Mesothelial cell of epicardium (in vitro differentiated cells): ENCODE measurements at places on chromosomes 16 and 17.

GRCh38 chr16:20515688-20516090, 60.5 kb downstream of the ACSM2B start:
- no peak overlapping the region for H3K4me3 ChIP-seq
- no peaks in the 10 kb centered on the region for H3K36me3 ChIP-seq
- no peak for DNase-seq
- no peak overlapping the region for H3K27ac ChIP-seq
- no peaks in the 10 kb centered on the region for H3K4me1 ChIP-seq

DNA sequence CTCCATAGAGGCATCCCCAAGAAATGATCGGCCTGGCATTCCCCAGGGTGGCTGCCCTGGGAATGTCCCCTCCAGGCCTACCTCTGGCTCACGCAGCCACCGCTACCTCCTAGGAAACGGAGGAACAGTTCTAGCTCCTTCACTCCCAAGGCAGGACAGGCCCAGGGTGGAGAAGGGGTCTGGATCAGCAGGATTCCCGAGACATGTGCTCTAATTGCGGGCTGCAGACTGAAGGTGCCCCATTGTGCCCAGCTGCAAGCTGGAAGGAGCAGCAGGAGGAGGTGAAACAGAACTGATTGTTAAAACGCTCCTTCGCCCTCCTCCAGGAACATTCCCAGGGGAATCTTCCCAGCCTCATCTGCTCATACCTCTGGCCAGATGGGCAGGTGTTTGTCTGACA, 40.8 kb downstream of the SCNN1G start:
- no peak overlapping the region for H3K27ac ChIP-seq
- H3K4me3 ChIP-seq: no peak overlapping the region
- peaks cover 39% of the 10 kb centered on the region for H3K27me3 ChIP-seq
- H3K4me1 ChIP-seq: no peaks in the 10 kb centered on the region
- H3K36me3 ChIP-seq: no peaks in the 10 kb centered on the region
- DNase-seq: no peak

- peak; percentile 69 for DNase-seq
- H3K4me1 ChIP-seq: peaks cover 20% of the 10 kb centered on the region
- H3K4me3 ChIP-seq: peak overlapping the region; percentile 52
- no peaks in the 10 kb centered on the region for H3K36me3 ChIP-seq
- H3K27me3 ChIP-seq: peaks cover 25% of the 10 kb centered on the region
These were observed 16.0 kb downstream of the SOX8 start for GRCh38 chr16:997440-998051.

DNA sequence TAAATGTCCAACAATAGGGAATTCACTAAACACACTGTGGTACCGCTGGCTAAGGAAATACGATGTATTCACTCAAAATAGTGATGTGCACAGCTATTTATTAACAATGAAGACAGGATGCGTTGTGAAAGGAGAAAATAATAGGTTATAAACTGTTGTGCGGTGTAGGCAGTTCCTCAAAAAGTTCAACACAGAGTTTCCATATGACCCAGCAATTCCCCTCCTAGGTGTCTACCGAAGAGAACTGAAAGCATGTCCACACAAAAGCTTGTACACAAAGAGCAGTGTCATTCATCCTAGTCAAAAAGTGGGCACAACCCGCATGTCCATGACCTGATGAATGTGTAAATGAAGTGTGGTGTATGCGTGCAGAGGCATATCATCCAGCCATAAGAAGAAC, 1.2 kb upstream of the CES1 start:
- H3K4me1 ChIP-seq: peaks cover 5% of the 10 kb centered on the region
- H3K36me3 ChIP-seq: no peaks in the 10 kb centered on the region
- DNase-seq: no peak
- H3K27me3 ChIP-seq: peaks cover 14% of the 10 kb centered on the region
- H3K4me3 ChIP-seq: no peak overlapping the region
- H3K27ac ChIP-seq: no peak overlapping the region

GRCh38 chr17:39818358-39819000, 45.6 kb downstream of the IKZF3 start:
- H3K4me1 ChIP-seq: peaks cover 6% of the 10 kb centered on the region
- H3K4me3 ChIP-seq: no peak overlapping the region
- no peak for DNase-seq
- H3K36me3 ChIP-seq: peaks cover 6% of the 10 kb centered on the region
- no peak overlapping the region for H3K27ac ChIP-seq

DNA sequence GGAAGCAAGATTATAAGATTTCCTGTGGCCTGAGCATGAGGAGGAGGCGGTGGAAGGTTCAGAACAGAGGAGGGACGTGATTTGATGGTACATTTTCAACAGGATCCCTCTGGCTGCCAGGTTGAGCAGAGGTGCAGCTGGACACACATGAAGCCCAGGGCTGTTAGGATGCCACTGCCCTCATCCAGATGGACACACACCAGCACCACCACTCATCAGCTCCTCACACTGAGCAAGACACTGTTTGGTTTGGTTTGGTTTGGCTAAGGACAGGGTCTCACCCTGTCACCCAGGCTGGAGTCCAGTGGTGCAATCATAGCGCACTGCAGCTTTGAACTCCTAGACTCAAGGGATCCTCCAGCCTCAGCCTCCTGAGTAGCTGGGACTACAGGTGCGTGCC, 402.6 kb upstream of the C16orf82 start:
- no peaks in the 10 kb centered on the region for H3K36me3 ChIP-seq
- H3K4me1 ChIP-seq: peaks cover 10% of the 10 kb centered on the region
- peaks cover 22% of the 10 kb centered on the region for H3K27me3 ChIP-seq
- DNase-seq: no peak

DNA sequence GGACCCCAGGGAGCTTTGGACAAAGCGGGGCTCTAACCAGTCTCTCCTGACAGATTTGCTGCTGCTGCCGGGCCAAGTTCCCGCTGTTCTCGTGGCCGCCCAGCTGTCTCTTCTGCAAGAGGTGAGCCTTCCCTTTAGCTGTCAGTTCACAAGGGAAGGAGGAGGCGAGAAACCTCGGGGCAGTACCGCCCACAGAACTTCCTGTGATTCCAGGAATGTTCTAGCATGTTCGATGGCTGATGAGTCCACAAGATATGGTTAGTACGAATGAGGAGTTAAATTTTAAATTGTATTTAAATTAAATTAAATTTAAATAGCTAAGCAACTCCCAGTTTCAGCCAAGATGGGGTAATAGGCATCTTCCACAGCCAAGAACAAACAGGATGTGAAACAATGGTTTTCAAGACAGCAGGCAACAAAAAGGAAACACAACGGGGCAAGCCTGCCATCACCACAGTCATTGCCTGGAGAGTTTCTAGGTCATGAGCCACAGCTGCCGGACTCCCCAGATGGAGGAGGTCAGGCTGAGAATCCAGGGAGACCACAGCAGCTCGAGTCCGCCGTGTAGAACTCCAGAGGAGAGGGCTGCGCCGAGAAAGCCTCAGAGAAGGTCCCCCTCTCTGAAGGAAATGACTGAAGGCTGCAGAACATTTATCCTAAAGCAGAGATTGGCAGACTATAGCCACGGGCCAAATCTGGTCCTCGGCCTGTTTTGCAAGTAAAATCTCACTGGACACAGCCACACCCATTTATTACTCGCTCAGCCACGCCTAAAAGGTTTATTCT, 9.5 kb upstream of the TCF25 start:
- H3K4me3 ChIP-seq: no peak overlapping the region
- no peaks in the 10 kb centered on the region for H3K27me3 ChIP-seq
- H3K4me1 ChIP-seq: peaks cover 16% of the 10 kb centered on the region
- peak overlapping the region; percentile 36 for H3K27ac ChIP-seq

DNA sequence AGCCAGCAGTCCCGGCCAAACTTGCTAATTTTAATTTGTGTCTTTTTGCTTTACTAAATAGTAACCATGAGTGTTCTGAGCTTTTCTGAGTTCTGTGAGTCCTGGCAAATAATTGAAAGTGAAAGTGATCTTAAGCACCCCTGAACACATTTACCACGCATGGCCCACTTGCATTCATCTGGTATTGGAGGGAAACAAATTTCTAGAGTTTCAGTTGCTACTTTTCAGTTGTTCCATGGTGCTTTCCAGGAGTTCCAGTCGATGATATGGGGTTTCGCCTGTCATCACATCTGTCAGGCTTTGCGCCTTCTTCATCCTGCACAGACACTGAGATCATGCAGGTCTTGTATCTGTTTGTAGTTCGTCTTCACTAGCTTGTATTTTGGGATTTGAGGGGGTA, 44.1 kb downstream of the CRLF3 start:
- H3K36me3 ChIP-seq: peaks cover 18% of the 10 kb centered on the region
- no peaks in the 10 kb centered on the region for H3K4me1 ChIP-seq
- DNase-seq: no peak
- H3K4me3 ChIP-seq: no peak overlapping the region
- H3K27me3 ChIP-seq: no peaks in the 10 kb centered on the region

DNA sequence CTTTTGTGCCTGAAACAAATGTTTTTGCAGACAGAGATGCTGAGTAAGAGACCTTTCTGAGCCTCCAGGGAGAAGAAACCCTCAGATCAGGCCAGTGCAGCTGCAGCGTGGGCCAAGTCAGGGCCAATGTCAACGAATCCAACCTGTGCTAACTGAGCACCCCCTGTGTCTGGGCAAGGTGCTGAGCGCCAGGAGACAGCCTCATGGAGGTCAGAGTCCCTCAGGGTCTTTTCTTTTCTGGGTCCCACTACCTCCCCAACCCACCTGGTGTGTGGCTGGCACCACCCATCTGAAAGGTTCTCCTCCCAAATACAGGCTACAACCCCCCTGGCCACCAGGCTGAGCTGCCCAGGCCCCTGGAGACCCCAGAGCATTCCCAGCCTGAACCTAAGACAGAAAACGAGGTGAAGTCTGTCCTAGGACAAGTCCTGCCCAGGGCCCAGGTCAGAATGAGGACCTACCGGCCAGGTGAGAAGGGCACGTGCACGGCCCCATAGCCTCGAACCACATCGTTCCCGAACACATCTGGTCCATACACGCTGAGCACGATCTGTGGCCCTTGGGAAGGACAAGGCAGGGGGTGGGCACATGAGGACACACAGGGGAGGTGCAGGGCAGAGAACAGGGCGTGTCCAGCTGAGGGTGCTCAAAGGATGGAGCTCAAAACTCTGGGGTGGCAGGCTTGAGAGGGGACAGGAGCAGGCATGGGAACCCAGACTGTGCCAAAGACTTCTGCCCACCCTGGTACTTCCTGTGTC, 15.0 kb downstream of the B9D1 start:
- H3K27me3 ChIP-seq: no peaks in the 10 kb centered on the region
- peak overlapping the region; percentile 62 for H3K27ac ChIP-seq
- H3K4me1 ChIP-seq: peaks cover 7% of the 10 kb centered on the region
- no peak overlapping the region for H3K4me3 ChIP-seq
- no peak for DNase-seq

DNA sequence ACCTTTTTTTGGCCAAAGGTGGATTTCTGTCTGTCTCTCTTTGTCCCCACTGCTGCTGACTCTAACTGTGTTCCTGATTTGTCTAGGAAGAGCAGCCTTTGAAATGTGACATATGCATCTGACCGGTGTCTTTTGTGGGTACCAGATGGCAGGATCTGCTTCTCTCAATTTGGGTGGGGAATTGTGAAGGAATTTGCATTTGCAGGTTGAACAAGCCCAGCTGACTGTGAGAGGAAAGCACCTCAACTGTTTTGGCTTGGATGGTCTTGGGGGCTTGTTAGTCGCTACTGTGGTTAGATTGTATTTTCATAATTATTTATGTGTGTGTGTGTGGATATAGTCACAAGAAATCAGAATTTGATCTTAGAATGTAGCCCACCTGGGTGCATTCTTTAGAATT, 37.7 kb upstream of the LCMT1 start:
- no peak overlapping the region for H3K4me3 ChIP-seq
- no peak for DNase-seq
- H3K4me1 ChIP-seq: no peaks in the 10 kb centered on the region
- H3K27ac ChIP-seq: no peak overlapping the region

- no peak overlapping the region for H3K27ac ChIP-seq
- H3K36me3 ChIP-seq: peaks cover 17% of the 10 kb centered on the region
- no peak overlapping the region for H3K4me3 ChIP-seq
- peaks cover 15% of the 10 kb centered on the region for H3K4me1 ChIP-seq
- H3K27me3 ChIP-seq: no peaks in the 10 kb centered on the region
These were observed 6.7 kb downstream of the SYNGR2 start for GRCh38 chr17:78174870-78175642.
